ENCODE measurements at places on chromosomes 16 and 17.

- no peak for DNase-seq
- H3K27ac ChIP-seq, result no peak overlapping the region
- H3K36me3 ChIP-seq, result peaks cover 23% of the 10 kb centered on the region
- peaks cover 3% of the 10 kb centered on the region for H3K27me3 ChIP-seq
- no peak overlapping the region for H3K4me3 ChIP-seq
- H3K4me1 ChIP-seq, result peaks cover 24% of the 10 kb centered on the region
Observed at GRCh38 chr17:77999413-78000173, 41.1 kb downstream of the TNRC6C start.

GRCh38 chr17:51475730-51476129, 215.4 kb downstream of the UTP18 start:
- no peak overlapping the region for H3K27ac ChIP-seq
- DNase-seq, result no peak
- peaks cover 15% of the 10 kb centered on the region for H3K27me3 ChIP-seq

- no peak for DNase-seq
- peaks cover 97% of the 10 kb centered on the region for H3K27me3 ChIP-seq
- H3K27ac ChIP-seq, result no peak overlapping the region
- H3K4me3 ChIP-seq, result peak overlapping the region; percentile 31
- H3K4me1 ChIP-seq, result peaks cover 14% of the 10 kb centered on the region
Observed at GRCh38 chr17:35793257-35793656, 2.2 kb downstream of the MMP28 start.

DNA sequence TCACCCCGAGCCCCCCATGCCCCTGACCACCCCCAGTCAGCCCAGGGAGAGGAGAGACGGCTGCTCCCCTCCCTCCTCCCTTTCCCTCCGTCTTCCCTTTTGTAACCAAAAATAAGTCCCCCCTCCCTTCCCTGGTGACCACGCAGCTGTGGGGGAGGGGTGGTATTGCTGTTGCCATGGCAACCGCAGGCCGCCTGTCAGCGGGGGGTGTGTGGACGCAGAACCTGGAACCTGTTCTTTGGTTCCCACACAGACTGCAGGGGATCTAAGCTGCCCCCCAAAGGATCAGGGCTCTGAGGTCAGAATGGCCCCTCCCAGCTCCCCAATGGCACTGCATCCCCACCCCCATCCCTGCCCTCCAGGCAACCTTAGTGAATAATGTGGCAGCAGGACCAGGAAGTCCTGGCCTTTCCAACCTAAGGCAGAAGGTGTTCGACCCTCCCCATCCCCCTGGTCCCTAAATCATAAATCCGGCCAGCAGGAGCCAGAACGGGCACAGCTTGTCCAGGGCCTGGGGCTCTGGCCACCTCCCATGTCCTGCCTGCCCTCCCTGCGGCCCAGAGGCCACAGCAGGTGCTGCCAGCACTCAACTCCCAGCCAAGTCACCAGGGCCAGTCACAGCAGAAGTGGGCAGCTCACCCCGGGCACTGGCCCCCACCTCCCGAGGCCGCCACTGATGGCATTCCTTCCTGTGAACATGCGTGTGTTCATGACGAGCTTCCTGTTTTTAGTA, 12.0 kb downstream of the CA4 start:
- peaks cover 62% of the 10 kb centered on the region for H3K4me1 ChIP-seq
- H3K27me3 ChIP-seq, result peaks cover 59% of the 10 kb centered on the region
- DNase-seq, result peak; percentile 50
- no peaks in the 10 kb centered on the region for H3K36me3 ChIP-seq
- H3K4me3 ChIP-seq, result peak overlapping the region; percentile 35

DNA sequence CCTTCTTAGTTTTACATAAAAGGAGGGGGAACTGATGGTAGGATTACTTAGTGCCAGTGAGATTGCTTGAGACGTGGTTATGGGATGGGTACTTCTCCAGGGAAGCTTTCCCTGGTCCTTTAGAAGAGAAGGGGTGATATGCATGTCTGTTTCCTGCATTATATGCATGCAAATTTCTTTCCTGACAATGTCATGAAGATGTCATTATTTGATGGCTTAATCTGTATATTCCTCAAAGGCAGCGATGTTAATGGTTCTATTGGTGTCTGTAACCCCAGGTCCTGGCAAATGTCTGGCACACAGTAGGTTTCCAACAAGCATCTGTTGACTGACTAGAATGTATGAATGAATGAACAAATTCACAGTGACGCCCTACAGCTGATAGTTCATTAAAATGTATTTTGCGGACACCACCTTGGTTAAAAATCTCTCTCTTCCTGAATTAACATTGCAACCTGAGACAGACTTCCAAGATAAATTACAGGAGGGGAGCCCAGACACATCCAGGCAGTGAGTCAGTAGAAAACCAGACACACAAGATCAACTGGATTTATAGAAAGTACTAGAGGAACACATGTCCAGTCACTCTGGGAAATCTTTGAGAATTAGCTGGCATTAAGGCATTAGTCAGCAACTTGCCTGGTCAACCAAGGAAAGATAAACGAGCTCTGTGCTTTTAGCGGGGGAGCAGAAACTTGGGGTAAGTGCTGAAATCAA, 293.4 kb downstream of the XYLT1 start:
- H3K27ac ChIP-seq, result no peak overlapping the region
- no peaks in the 10 kb centered on the region for H3K36me3 ChIP-seq
- DNase-seq, result no peak

DNA sequence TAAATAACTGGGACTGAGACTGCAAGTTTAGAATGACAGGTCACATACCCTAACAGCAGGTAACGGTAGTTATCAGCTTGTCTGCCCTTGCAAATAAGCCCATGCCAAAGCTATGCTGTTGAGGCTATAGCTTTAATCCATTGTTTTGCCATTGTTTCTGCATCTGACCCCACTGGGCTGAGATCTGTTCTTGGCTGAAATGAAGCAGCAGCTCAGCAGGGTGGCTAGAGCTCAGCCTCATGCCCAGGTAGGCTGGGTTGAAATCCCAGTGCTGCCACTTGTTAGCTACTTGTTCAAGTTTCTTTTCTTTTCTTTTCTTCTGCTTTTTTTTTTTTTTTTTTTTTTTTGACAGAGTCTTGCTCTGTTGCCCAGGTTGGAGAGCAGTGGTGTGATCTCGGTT, 40.1 kb downstream of the NKD1 start:
- H3K27me3 ChIP-seq, result no peaks in the 10 kb centered on the region
- no peak overlapping the region for H3K27ac ChIP-seq
- peaks cover 46% of the 10 kb centered on the region for H3K4me1 ChIP-seq
- H3K4me3 ChIP-seq, result no peak overlapping the region

GRCh38 chr17:75048249-75048878, 1.3 kb downstream of the KCTD2 start:
- H3K4me3 ChIP-seq, result peak overlapping the region; percentile 96
- peaks cover 33% of the 10 kb centered on the region for H3K36me3 ChIP-seq
- H3K27ac ChIP-seq, result peak overlapping the region; percentile 22
- DNase-seq, result no peak
- H3K4me1 ChIP-seq, result peaks cover 44% of the 10 kb centered on the region

DNA sequence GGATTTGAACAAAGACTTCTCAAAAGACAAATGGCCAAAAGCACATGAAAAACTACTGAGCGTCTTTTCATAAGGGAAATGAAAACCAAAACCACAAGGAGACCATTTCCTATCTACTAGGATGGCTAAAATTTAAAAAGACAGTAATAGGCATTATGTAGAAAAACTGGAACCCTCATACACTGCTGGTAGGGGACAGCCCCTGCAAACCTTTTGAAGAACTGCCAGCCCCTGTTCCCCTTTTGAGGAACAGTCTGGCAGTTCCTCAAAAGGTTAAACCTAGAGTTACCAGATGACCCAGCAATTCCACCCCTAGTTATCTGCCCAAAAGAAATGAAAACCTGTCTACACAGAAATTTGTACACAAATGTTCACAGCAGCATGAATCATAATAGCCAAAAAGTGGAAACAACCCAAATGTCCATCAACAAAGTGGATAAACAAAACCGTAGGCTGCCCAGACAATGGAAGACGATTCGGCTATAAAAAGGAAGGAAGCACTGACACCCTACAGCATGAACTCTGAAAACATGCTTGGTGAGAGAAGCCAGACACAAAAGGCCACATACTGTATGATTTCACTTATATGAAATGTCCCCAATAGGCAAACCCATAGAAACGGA, 22.9 kb downstream of the CDIP1 start:
- no peaks in the 10 kb centered on the region for H3K36me3 ChIP-seq
- H3K4me1 ChIP-seq, result no peaks in the 10 kb centered on the region
- no peak overlapping the region for H3K27ac ChIP-seq

DNA sequence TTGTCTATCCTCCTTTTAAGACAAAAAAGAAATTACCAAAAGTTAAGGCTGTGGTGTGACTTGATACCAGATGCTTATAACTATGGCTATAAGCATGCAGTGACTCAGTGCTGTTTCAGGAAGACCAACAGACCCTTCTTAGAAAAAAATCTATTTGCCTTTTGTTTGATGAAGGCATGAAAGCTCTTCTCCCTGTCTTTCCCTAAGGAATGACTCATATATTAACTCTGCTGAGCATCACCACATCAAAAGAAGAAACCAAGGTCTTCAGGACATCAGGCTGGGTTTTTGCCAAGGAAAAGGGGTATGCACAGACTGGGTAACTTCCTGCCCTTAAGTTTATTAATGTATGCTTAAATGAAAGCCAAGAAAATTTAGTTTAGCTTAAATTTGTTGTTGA, 47.1 kb downstream of the VMP1 start:
- no peak overlapping the region for H3K27ac ChIP-seq
- DNase-seq, result no peak
- H3K4me3 ChIP-seq, result no peak overlapping the region
- H3K27me3 ChIP-seq, result no peaks in the 10 kb centered on the region
- peaks cover 19% of the 10 kb centered on the region for H3K4me1 ChIP-seq
- H3K36me3 ChIP-seq, result peaks cover 23% of the 10 kb centered on the region

GRCh38 chr16:55435387-55435786, 43.6 kb upstream of the MMP2 start:
- H3K27ac ChIP-seq, result no peak overlapping the region
- no peak overlapping the region for H3K4me3 ChIP-seq
- H3K36me3 ChIP-seq, result no peaks in the 10 kb centered on the region
- peaks cover 26% of the 10 kb centered on the region for H3K27me3 ChIP-seq

GRCh38 chr17:77282524-77283515, 142.1 kb downstream of the SEC14L1 start:
- DNase-seq, result no peak
- peaks cover 51% of the 10 kb centered on the region for H3K4me1 ChIP-seq
- peak overlapping the region; percentile 79 for H3K4me3 ChIP-seq
- H3K36me3 ChIP-seq, result no peaks in the 10 kb centered on the region

GRCh38 chr17:70060415-70060814, 14.6 kb upstream of the KCNJ16 start:
- H3K36me3 ChIP-seq, result no peaks in the 10 kb centered on the region
- peaks cover 54% of the 10 kb centered on the region for H3K4me1 ChIP-seq
- no peak overlapping the region for H3K4me3 ChIP-seq
- DNase-seq, result no peak

DNA sequence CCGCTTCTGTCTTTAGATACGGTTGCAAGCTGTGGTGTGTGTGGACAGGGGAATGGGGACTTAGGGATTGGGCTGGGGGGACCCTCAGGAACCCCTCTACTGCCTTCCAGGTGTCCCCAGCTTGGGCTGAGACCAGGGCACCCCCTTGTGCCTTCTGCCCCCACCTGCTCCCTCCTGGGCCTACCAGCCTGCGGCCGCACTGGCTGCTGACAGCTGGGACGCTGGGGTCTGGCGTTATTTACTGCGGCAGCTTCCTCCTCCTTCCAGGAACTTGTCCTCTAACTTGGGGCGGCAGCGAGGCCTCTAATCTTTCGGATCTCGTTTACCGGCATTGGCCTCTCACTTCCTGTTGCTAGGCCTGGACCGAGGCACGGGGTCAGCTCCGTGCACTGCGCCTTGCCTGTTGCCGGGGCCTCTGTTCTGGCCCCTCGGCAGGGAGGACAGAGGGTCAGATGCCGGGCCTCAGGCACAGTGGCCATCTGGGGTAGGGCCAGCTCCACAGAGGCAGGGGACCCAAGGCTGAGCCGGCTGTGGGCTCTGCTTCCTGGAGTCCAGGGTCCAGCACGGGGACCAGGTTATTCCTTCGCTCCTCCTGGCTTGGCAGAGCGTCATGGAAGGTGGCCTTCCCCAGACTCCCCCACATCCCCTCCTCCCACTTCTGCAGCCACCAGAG, 31.8 kb downstream of the TMEM235 start:
- DNase-seq, result peak; percentile 51
- no peak overlapping the region for H3K4me3 ChIP-seq
- H3K27ac ChIP-seq, result peak overlapping the region; percentile 69
- no peaks in the 10 kb centered on the region for H3K36me3 ChIP-seq
- peaks cover 4% of the 10 kb centered on the region for H3K27me3 ChIP-seq
- H3K4me1 ChIP-seq, result peaks cover 65% of the 10 kb centered on the region

- H3K27me3 ChIP-seq, result no peaks in the 10 kb centered on the region
- peaks cover 29% of the 10 kb centered on the region for H3K4me1 ChIP-seq
- no peak overlapping the region for H3K27ac ChIP-seq
- no peak overlapping the region for H3K4me3 ChIP-seq
- DNase-seq, result no peak
Observed at GRCh38 chr16:57516773-57517172, 19.6 kb downstream of the CCDC102A start.

- no peak overlapping the region for H3K4me3 ChIP-seq
- DNase-seq, result no peak
- H3K27ac ChIP-seq, result no peak overlapping the region
- H3K27me3 ChIP-seq, result peaks cover 23% of the 10 kb centered on the region
Observed at GRCh38 chr17:46894024-46894423, 28.9 kb upstream of the GOSR2 start.

DNA sequence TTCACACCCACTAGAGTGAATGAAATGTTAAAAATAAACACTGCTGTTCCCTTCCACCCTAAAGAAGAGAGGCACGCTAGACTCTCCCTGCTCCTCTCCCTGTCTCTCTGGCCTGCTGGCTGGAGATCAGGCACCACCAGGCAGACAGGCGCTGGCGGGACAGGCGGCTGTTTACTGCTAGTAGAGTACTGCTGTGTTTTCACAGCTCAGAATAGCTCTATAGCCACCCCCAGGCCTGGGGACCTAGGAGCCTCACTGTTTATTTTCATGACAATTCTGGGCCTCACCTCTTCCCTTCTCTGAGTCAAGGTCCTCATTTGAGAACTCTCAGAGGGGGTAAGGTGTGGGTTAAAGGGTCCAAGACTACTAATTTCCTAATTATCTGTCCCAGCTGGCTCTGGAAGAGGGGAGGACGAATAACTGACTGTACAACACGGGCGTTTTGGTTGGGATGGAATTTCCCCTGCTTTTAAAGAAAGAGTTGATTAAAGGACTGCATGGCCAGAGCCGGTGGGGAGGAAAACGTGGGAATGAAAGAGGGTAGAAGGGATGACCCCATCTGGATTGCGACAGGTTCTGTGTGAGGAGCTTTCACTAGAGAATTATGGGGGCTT, 9.0 kb upstream of the G6PC1 start:
- H3K27me3 ChIP-seq, result peaks cover 5% of the 10 kb centered on the region
- H3K27ac ChIP-seq, result peak overlapping the region; percentile 98
- no peaks in the 10 kb centered on the region for H3K36me3 ChIP-seq

Measured in nephron progenitor cell (in vitro differentiated cells).